ENCODE measurements at places on chromosomes 2 and 18.
A peak's percentile ranks its signal among the peaks of the same experiment; 100 is the strongest.

DNA sequence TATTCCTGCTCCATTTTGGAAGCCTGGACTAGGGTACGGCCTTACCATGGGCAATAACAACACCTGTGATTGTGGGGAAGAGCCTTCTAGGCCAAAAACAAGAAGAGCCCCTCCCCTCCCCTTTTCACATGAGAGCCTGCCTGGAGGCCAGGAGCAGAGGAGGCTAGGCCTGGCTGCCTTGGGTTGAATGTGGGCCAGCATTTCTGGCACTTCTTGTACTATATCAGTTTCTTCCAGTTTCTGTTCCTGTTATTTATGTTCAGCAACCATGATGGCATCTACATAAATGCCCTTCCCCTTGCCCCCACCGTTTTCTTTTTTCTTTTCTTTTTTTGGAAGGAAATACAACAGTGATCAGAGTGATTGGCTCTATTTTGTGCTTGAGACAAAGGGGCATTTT lies 58.4 kb downstream of the KCTD18 start:
- no peak for DNase-seq

- DNase-seq: no peak
Observed at GRCh38 chr2:204751472-204751871, 206.2 kb downstream of the PARD3B start.

- no peak for DNase-seq
Observed at GRCh38 chr18:76620321-76621170, 125.5 kb upstream of the ZNF516 start.

GRCh38 chr2:64863097-64863820 lies 125.9 kb upstream of the SLC1A4 start:
- DNase-seq: no peak

GRCh38 chr18:45522371-45522770 lies 92.9 kb upstream of the SLC14A2 start:
- DNase-seq: no peak

- DNase-seq: no peak
Observed at GRCh38 chr2:108806371-108807113, 20.0 kb downstream of the CCDC138 start.

DNA sequence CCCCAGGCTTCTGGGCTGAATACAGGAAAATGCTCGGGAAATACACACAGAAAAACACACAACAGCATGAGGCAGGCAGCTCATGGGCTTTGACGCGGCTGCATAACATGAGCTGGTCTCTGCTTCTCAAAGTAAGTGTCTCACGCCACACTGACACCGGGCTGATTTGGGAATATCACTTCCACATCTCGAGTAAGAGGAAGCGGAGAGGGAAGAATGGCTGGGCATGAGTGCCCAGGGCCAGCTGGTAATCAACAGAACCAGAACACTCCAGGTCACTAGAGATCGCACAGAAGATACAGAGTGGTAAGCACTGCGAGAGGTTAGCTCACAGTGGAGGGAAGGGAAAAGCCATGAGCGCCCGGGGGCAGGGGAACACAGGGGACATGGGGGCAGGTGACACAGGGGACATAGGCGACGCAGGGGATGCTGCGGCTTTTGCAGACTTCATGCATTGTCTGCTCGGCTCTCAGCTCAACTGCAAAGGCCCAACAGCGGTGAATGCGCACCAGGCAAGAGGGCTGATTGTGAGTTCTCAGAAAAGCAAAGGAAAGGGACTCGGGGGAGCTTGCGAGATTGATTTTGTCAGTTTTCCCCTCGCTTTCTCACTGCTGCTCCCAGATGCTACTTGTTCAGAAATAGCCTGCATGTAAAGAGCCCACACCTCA lies 141.4 kb downstream of the MBP start:
- no peak for DNase-seq

GRCh38 chr18:2913398-2914005 lies 66.7 kb downstream of the EMILIN2 start:
- no peak for DNase-seq

- DNase-seq: no peak
Observed at GRCh38 chr2:66305718-66306117, 129.2 kb upstream of the MEIS1 start.

GRCh38 chr2:171747371-171747770 lies 60.1 kb downstream of the DYNC1I2 start:
- DNase-seq: no peak

DNA sequence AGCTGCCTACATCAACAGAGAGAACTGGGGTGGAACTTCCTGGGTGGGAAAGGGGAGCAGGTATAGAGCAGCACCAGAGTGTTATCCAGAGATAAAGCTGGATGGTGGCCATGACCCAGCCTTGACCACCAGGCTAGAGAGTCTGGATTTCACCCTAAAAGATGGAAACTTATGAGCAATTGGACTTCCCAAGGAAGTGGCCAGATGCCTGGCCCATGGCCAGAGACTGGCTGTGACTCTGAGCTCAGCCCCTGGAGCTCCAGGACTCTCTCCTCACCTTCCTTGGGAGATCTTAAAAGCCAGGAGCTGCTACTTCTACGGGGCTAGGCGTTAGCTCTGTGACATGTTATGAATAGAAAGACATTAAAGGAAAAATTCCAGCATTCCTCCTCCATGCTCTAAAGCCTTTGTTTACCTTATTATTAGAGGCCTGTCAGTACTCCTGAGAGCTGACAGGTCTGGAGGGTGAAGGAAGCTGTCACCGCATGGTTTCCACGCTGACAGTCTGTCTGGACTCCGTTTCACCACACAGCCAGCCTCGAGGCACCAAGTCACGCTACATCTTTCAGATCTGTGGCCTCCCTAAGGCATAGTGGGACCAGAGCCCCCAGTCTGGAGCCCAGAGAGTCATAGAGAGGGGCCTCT lies 260.0 kb upstream of the SIX2 start:
- DNase-seq: no peak

DNA sequence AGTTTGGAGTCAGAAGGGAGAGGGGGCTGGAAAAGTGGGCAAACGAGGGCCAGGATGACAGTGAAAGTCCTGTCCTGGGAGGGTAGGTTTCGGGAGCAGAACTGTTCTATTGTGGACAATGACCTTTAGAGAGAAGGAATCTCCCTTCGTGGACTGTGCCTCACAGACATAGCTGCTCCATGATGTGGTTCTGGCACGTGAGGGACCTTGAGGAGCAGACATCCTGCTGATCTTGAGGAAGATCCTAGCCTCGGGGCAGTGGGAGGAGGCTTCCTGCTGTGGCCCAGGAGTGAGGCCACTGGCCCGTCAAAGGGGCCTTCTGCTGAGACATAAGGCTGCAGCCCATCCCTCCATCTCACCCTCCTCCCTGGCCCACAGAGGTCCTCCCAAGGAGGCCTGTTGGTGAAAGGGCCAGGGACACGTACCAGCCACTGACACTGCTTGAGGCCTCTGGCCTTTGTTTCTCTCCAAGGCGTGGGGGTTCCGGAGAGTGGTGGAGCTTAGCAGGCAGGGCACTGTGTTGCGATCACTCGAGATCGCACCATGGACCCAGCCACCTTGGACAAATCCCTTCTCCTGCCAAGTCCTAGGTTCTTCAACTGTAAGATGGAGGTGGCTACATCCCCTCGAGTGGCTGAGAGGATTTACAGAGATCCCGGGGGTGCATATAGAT lies 167.2 kb downstream of the CELF4 start:
- DNase-seq: no peak

GRCh38 chr2:159140070-159140769 lies 146.3 kb downstream of the WDSUB1 start:
- no peak for DNase-seq

- DNase-seq: peak; percentile 48
Observed at GRCh38 chr18:13375302-13376255, 157.0 kb downstream of the LDLRAD4 start.

GRCh38 chr2:66536997-66537396 lies 102.1 kb downstream of the MEIS1 start:
- no peak for DNase-seq

DNA sequence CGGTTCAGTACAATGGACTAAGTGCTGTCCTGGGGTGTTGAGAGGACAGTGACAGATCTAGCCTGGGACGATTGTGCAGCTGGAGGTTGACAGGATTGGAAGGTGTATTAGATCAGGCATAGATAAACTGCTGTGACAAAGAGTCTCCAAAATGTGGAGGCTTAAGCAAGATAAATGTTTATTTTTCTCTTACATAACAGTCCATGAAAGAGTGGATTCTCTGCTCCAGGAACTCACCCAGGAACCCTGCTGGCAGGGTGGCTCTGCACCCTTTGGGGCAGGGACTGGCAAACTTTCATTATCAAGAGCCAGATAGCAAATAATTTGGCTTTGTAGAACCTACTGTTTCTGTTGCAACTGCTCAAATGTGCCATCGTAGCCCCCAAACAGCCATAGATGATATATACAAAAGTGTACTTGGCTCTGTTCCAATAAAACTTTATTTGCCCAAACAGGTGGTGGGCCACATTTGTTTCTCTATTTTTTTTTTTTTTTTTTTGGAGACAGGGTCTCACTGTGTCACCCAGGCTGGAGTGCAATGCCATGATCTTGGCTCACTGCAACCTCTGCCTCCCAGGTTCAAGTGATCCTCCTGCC lies 9.7 kb downstream of the HRH4 start:
- no peak for DNase-seq

GRCh38 chr2:128640166-128640844 lies 321.6 kb upstream of the HS6ST1 start:
- DNase-seq: no peak

GRCh38 chr2:216104691-216105090 lies 4.5 kb upstream of the XRCC5 start:
- DNase-seq: no peak

DNA sequence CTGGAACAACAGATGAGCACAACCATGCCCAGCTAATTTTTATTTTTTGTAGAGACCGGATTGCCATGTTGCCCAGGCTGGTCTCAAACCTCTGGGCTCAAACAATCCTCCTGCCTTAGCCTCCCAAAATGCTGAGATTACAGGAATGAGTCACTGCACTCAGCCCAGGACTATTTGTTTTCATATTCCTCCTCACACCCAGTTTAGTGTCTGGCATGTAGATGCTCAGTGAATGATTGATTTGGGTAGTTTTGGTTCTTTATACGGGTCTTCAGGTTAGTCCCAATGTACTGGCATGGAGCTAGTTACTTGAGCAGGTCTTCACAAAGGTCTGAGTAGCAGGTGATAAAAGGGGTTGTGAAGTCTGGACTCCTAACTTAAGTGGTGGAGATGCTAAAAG lies 6.2 kb downstream of the EIF2B4 start:
- no peak for DNase-seq

- DNase-seq: no peak
Observed at GRCh38 chr2:38620282-38620977, 17.7 kb upstream of the HNRNPLL start.

DNA sequence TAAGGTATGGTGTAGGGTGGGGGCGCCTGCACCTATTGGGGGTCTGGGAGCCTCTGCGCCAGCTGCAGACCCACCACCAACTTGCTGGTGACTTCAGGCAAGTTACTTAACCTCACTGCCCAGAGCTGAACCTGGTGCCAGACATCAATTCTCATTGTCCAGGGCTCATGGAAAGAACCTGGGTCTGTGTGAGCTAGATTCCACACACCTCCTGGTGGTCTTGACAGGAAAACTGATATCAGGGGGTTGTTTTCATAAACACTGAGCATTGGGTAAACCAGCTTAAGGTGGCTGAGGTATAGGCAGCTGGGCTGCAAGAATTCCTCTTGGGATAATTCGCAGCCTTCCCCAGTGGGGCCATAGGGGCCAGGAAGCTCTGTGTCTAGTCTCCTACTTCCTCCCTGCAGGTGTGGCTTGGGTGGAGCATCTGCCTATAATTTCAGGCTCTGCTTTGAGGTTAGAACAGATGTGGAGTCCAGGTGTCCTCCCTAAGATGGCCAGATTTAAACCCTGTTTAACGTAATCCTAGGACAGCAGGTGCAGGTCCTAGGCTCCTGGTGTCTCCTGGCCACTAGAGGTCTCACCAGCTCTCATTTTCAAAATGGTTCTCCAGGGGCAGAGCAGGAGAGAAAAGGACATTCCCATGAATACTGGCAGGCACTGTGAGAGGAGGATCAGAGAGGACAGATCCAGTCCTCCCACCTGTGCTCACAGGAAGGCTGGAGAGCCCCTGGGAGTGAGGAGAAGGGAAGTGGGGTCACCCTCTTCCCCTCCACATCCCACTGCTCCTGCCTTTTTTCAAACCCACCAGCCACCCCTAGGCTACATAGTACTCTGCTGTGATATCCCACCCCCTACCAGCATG lies 100.4 kb upstream of the SMAD2 start:
- no peak for DNase-seq

DNA sequence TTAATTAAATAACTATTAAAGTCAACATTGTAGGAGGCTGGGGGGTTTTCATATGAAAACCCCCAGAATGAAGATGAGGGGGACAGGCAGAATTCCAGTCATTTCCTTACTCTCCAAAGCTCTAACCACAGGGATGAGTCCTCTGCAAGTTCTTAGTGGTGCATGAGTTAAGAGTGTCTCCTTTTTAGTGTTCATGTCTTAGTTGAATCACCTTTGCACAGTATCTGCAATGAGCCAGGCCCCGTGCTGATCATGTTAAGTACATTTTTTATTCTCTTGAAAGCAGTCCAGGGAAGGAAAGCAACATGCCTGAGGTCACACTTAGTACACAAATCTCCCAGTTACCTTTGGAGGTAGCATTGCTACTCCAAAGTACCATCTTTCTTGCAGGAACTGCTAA lies 25.7 kb upstream of the MSGN1 start:
- DNase-seq: no peak

DNA sequence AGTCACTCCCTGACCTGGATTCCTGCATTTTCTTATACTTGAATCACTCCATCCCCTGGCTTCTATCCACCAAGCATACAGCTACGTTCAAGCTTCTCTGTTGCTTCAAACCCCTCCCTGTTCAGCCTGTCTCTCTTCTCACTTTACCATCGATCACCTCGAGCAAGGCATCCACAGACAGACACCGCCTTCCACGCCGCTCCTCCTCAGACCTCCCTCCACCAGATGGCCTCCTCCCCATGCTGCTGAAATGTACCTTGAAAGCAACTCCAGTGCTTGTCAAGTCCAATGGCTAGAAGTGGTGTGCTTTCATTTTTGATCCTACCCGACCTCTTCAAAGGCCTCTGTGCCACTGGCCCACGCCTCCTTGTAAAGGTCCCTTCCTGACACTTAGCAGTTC lies 131.3 kb upstream of the ACAA2 start:
- DNase-seq: no peak

DNA sequence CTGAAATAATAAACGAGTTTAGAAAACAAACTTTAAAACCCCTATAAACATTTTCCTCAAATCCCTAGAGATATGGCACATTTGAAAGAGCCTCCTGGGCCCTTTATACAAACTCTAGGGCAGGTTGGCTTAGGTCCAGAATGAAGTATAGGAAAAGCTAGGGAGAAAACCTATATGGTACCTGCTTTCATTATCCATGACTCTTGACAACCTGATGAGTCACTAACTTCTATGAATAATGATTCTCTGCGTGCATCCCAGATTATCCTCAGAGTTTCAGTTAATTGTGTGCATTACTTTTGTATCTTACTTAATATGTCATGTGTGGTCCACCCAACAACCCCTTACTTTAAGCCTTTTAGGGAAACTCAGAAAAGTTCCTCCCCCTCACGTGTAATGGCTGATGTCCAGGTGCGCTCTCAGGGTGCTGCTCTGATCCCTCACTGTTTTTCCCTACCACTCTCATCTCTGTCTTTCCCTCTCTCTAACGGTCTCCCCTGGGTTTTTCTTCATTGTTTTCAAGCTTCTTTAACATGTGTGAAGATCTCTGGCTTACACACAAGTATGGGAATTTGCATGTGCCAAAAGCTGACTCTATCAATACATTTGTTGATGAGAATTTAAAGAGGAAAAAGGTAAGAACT lies 78.5 kb downstream of the LRP1B start:
- DNase-seq: no peak

Measured in stimulated activated CD4-positive, alpha-beta T cell treated with anti-CD3 and anti-CD28 coated beads, Interleukin-15, amount 100 ng/mL, for 1 hour (primary cell).